Stomach (tissue), 19 donors: ENCODE measurements at places on chromosomes 12 and 14. TPM values are rescaled to one million over a fixed set of nuclear protein-coding genes. Genes with fewer than 3 reads are reported as not detected.

- DNase-seq, result no peak
Observed at GRCh38 chr12:43730283-43730682, 28.3 kb downstream of the PUS7L start.

DNA sequence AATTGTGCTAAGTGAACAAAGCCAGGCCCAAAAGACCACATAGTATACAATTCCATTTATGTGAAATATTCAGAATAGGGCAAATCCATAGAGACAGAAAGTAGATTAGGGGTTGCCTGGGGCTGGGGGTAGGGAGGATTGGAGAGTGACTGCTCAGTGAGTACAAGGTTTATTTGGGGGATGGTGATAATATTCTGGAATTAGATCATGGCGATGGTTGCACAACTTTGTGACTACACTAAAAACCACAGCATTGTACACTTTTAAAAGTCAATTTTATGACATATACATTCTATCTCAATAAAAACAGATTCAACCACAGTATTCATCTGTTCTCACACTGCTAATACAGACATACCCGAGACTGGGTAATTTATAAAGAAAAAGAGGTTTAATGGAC, 68.7 kb upstream of the MAP1LC3B2 start:
- DNase-seq, result no peak

DNA sequence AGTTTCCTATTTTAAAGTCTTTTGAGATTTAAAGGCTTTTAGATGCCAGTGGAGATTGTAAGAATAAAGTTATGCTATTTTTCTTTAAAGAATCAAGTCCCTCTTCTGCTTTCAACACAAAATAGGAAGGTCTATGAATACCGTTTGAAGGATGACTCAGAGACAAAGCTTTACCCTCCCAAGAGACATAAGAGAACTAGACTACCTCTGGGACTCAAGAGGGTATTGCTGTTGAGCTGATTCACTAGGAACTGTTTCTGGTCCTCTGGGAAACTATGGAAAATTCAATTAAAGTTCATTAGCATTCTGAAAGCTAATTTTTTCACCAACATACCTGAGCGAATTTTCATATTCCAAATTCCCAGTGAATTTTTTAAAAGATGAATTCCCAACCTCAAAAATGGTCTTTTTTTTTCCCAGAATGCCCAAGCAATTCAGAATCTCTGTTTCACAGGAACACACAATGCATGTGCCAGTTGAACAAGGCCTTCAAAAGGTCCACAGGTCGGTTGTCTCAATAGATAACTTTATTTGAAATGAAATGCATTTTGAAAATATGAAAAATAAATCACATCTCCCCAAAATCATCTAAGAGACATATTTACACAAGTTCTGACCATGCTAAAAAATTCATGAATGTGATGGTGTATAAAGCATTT, 6.5 kb downstream of the PHLDA1 start:
- no peak for DNase-seq

The FRS2 gene
- 71.0 TPM for total RNA-seq

The LPCAT3 gene
- total RNA-seq, result 56.2 TPM
